ENCODE measurements at places on chromosomes 4 and X. TPM values are rescaled to one million over a fixed set of nuclear protein-coding genes. Genes with fewer than 3 reads are reported as not detected.

FGD1 gene
- 3.4 TPM for total RNA-seq

- no peak overlapping the region for H3K4me3 ChIP-seq
- H3K27me3 ChIP-seq, result no peaks in the 10 kb centered on the region
- no peak overlapping the region for H3K27ac ChIP-seq
- no peaks in the 10 kb centered on the region for H3K4me1 ChIP-seq
- DNase-seq, result no peak
- no peaks in the 10 kb centered on the region for H3K36me3 ChIP-seq
Observed at GRCh38 chrX:15410947-15411346, 26.7 kb upstream of the VEGFD start.

DNA sequence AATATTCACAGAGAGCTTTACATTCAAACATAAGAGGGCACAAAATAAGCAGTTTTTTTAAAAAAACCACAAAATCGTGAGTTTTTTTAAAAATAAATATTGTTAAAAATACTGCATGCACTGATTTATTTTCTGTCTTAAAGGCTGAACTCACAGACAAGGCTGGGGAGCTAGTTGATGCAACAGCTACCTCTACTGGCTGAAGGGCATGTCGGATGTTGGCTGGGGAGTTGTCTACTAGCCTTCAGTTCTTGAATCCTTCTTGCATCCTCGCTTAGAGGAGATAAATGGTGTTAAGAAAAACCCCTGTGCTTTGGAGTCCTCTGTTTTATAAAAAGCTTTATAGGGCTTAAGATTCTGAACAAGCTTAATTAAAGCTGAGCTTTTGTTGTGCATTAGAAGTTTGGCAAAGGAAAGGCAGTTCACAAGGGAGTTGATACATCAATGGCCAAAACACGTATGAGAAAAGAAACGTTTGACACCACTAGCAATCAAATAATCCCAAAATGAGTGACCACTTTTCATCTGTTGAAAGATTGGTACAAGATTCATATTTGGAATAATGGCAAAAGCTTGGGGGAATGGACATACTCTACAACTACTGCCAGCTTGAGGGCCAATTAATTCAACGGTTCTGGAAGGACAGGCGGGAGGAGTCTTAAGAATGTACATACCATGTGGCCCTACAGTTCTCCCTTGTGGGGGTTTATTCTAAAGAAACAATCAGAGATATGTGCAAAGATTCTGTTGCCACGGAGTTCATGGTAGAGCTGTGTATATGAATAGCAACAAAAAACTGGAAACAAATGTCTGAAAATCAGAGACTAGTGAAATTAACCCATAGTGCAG, 94.7 kb downstream of the SEL1L3 start:
- H3K27me3 ChIP-seq, result no peaks in the 10 kb centered on the region
- DNase-seq, result no peak
- H3K4me3 ChIP-seq, result no peak overlapping the region
- H3K27ac ChIP-seq, result no peak overlapping the region

CNKSR2 gene
- total RNA-seq, result 11.2 TPM

- H3K4me1 ChIP-seq, result peaks cover 5% of the 10 kb centered on the region
- H3K4me3 ChIP-seq, result no peak overlapping the region
- no peaks in the 10 kb centered on the region for H3K36me3 ChIP-seq
- DNase-seq, result no peak
Observed at GRCh38 chrX:3820167-3820566, 106.7 kb upstream of the PRKX start.

- H3K4me3 ChIP-seq, result no peak overlapping the region
- H3K4me1 ChIP-seq, result no peaks in the 10 kb centered on the region
- no peak overlapping the region for H3K27ac ChIP-seq
- no peaks in the 10 kb centered on the region for H3K27me3 ChIP-seq
Observed at GRCh38 chr4:119526786-119527550, 101.6 kb downstream of the PDE5A start.

- no peak for DNase-seq
- no peaks in the 10 kb centered on the region for H3K36me3 ChIP-seq
- H3K4me3 ChIP-seq, result no peak overlapping the region
- no peak overlapping the region for H3K27ac ChIP-seq
- peaks cover 9% of the 10 kb centered on the region for H3K4me1 ChIP-seq
Observed at GRCh38 chr4:74311696-74312313, 3.5 kb downstream of the EPGN start.

DNA sequence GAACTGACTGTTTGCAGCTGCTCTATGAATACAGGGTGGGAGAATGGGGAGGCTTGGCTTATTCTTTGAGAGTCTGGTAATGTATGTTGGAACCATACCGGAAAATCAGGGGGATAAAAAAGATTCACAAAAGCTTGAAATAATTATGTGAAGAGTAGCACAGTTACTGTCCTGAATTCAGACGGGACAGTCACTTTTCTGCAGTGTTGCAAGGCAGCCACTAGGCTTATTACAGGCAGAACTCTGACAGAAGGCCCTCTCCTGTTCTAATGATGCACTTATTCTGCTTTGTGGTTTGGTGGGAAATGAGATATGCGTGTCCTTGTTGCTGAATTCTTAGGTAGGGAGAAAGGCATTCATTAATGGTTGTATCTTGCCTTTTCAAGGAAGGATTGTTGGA, 37.2 kb downstream of the GUCY1B1 start:
- H3K4me1 ChIP-seq, result no peaks in the 10 kb centered on the region
- no peak for DNase-seq

GRCh38 chrX:139881572-139881971, 51.3 kb downstream of the ATP11C start:
- DNase-seq, result no peak
- H3K27me3 ChIP-seq, result no peaks in the 10 kb centered on the region
- no peak overlapping the region for H3K4me3 ChIP-seq
- H3K27ac ChIP-seq, result peak overlapping the region; percentile 26

- H3K4me3 ChIP-seq, result no peak overlapping the region
- no peak overlapping the region for H3K27ac ChIP-seq
- no peaks in the 10 kb centered on the region for H3K36me3 ChIP-seq
- DNase-seq, result no peak
- H3K27me3 ChIP-seq, result peaks cover 4% of the 10 kb centered on the region
Observed at GRCh38 chr4:26058537-26058936, 144.5 kb downstream of the SMIM20 start.

TMPRSS11D gene
- total RNA-seq, result not detected

DNA sequence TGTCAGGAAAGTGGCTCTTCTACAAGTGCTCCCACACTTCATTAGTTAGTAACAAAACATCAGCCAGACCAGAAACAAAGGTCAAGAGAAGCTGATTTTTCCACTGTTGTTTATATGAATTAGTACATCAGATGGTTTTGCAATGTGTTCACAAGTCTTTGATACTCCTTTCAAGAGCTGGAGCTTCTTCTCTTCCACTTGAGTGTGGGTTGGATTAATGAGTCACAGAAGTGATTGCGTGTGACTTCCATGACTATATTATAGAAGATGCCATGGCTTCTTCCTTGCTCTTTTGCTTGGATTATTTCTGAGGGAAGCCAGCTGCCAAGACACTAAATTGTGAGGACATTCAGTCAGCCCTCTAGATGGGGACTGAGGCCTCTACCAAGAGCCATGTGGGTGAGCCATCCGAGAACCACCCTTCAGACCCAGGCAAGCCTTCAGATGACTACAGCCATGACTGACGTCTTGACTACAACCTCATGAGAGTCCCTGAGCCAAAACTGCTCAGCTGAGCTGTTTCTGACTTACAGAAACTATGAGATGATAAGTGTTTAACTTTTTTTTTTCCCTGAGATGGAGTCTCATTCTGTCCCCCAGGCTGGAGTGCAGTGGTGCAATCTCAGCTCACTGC, 18.1 kb downstream of the SOWAHB start:
- H3K27me3 ChIP-seq, result no peaks in the 10 kb centered on the region
- no peak overlapping the region for H3K4me3 ChIP-seq
- DNase-seq, result no peak
- H3K27ac ChIP-seq, result no peak overlapping the region

GRCh38 chr4:146437778-146438177, 84.0 kb downstream of the SLC10A7 start:
- no peak overlapping the region for H3K4me3 ChIP-seq
- H3K4me1 ChIP-seq, result no peaks in the 10 kb centered on the region
- DNase-seq, result no peak
- H3K36me3 ChIP-seq, result no peaks in the 10 kb centered on the region
- no peaks in the 10 kb centered on the region for H3K27me3 ChIP-seq
- H3K27ac ChIP-seq, result no peak overlapping the region

DNA sequence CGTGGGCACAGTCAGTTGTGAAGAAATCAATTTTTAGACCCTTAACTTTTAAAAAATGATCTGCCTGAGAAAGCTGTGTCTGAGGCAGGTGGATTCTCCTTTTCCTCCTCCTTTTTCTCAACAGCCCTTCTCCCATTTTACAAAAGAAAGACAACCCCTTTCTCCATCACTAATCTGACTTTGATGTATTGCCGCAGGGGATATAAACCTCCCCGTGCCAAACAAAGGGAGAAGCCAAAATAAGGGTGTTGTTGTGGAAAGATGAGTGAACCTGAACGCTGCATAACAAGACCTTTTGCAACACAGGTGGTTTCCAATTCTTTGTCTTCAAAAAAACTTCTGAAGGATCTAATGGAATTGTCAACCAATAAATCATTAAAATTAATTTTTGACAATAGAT, 8.4 kb upstream of the FHL1 start:
- no peaks in the 10 kb centered on the region for H3K4me1 ChIP-seq
- no peak overlapping the region for H3K27ac ChIP-seq
- no peaks in the 10 kb centered on the region for H3K27me3 ChIP-seq
- no peaks in the 10 kb centered on the region for H3K36me3 ChIP-seq

DNA sequence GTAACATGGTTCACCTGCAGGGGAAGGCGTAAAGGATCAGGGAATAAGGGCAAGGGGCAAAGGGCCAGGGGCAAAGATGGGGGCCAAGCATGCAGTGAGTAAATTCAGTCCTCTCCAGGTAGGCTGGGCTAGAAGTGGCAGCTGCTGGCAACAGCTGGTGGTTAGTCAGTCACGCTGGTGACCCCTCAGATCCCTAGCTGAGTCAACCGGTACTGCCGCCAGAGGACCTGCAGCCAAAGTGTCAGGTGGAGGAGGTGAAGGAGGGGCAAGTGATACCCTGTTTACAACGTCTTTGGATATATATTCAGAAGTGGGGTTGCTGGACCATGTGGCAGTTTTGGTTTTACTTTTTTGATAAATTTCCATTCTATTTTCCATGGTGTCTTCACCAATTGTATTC, 24.6 kb upstream of the NAP1L2 start:
- H3K27ac ChIP-seq, result no peak overlapping the region
- no peaks in the 10 kb centered on the region for H3K36me3 ChIP-seq

DNA sequence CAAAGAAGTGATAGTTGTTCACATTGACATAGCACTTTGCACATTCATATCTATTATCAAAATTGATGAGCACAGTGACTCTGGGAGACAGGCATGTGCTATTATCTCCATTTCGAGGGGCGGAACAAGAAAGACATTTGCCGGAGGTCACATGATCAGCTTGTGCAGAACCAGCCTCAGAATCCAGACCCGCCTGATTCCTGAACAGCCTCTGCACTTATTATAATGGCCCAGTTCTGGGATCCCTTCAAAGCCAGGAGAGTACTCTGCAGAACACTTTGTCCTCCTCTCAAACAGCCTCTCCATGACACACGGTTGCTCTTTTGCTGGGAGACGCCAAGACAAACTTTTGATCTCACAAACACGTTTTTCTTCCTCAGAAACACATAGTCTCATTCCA, 48.4 kb downstream of the RWDD4 start:
- no peak overlapping the region for H3K4me3 ChIP-seq
- DNase-seq, result no peak
- no peaks in the 10 kb centered on the region for H3K27me3 ChIP-seq
- H3K36me3 ChIP-seq, result no peaks in the 10 kb centered on the region
- no peak overlapping the region for H3K27ac ChIP-seq
- H3K4me1 ChIP-seq, result no peaks in the 10 kb centered on the region

DNA sequence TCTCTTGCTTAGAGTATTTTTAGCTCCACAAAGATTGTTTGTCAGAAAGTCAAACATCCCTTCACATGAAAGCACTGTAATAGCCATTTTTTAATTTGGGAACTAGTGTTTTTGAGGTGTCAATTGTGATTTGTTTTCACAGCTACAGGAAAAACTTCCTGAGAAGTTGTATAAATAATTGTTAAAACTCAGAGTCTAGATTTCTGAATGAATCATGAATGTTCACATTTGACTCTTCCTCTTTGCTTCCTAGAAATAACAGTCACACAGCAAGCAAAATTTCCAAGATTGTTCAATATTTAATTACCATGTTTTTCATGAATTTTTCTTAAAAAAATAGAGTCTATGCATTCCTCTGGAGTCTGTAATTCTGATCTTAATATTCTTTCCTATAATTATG, 156.9 kb upstream of the SLC7A11 start:
- no peaks in the 10 kb centered on the region for H3K27me3 ChIP-seq
- H3K27ac ChIP-seq, result no peak overlapping the region
- H3K4me1 ChIP-seq, result no peaks in the 10 kb centered on the region
- no peak for DNase-seq

DNA sequence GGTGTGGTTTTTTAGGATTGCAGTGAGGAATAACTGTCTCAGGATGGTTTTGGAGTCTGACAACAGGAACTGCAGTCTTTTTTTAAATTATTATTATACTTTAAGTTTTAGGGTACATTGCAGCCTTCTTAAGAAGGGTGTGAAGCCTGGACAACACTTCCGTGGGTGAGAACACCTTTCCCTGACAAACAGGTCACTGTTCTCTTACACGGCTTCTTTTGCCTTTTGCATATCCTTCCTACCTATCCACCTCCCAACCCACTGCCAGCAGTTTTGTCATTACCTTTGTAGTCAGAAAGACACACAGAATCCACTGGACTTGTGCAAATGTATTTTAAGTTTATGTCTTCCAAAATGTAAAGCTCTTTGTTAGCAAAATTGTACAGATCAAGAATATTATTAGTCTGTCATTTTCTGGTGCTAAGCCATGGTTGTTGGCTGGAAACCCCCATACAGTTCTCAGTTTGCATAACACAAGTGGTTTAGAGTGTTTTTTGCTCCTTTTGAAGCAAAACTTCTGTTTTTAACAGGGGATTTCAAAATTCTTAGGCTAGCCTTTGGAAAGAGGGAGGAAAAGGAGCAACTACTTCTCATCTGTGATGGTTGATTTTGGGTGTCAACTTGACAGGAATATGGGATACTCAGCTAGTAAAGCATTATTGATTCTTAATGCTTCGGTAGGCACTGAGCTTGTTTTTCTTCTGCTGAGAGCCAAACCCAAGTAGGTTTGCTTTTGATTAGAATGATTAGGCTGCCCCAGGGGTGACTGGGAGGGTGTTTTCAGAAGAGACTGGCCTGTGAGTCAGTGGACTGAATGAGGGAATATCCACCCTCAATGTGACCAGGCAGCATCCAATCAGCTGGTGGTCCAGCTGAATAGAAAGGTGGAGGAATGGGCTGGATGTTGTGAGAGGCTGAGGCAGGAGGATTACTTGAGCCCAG, 29.4 kb upstream of the KLHL2 start:
- H3K27me3 ChIP-seq, result no peaks in the 10 kb centered on the region
- no peak overlapping the region for H3K27ac ChIP-seq
- no peak overlapping the region for H3K4me3 ChIP-seq
- no peak for DNase-seq

Measured in spleen (tissue), 13 donors.